Myocyte (in vitro differentiated cells): ENCODE measurements at places on chromosomes 7 and 10. TPM values are rescaled to one million over a fixed set of nuclear protein-coding genes. Genes with fewer than 3 reads are reported as not detected.
A peak's percentile ranks its signal among the peaks of the same experiment; 100 is the strongest.

Gene LIPM
- not detected in 2 replicates for total RNA-seq

- no peak for DNase-seq
Measured at GRCh38 chr7:44142028-44142427, 896 bp upstream of the MYL7 start.

DNA sequence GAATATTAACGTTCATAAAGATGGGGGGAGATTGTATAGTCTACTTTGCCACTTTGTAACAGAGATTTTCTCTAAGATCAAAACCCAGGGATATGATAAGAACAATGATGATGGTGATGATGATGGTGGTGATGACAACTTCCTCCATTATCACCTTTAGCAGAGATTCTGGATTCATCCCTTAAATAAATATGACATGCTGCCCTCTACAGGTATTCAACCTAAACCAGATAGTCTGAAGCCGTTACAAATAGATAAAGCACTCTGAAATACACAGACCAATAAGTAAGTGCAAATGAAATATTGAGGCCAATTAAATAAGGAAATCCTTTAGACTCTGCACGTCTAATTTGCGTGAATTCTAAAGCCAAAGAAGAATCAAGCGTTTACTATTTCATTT lies 211.5 kb downstream of the CREB5 start:
- DNase-seq: no peak

Gene ZDHHC6
- total RNA-seq: 15.3 and 26.8 TPM in 2 replicates

Gene STEAP1
- total RNA-seq: 12.5 and 14.4 TPM in 2 replicates

DNA sequence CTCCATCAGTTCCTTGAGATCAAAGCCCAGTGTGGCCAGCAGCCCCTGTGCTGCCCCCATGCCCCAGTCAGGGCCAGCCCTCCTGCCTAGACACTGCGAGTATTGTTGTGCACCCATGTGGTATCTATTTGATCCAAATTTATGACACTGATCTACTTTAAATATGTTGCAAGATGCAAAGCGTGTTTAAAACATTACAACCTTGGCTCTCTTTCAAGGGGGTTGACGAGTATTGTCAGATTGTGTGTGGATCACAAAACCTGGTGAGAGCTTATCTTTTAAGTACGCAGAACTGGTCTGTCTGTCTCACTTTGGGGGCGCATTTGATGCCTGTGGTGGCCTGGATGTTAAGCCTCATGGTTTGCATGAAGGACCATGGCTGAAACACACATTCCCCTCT lies 108.9 kb downstream of the COL13A1 start:
- no peak for DNase-seq

- DNase-seq: no peak
Measured at GRCh38 chr10:43076876-43077420, at the start of gene RET. RET (plus strand) TSS chr10:43077069; CDS start chr10:43077259, 190 bp downstream.

DNA sequence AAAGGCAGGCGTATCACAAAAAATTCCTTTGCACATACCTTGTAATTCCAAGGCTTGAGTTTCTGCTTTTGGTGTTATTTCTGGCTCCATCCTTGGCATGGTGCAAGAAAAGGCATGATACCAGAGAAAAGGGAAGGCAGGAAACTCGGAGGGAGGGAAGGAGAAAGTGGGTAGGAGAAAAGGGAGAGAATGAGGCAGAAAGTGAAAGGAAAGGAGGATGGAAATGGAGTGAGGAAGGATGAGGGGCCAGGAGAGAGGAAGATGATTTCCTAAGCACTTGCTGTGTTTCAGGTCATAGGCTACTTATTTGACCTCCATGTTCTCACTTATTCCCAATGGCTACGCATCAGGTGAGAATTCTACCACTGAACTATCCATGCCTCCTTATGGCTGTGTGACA lies 110.8 kb upstream of the JCAD start:
- no peak for DNase-seq

- no peak for DNase-seq
Measured at GRCh38 chr10:117546020-117546580, 3.6 kb downstream of the EMX2 start.

GRCh38 chr10:70866424-70866823 lies 21.9 kb downstream of the PCBD1 start:
- DNase-seq: peak; percentile 86

- no peak for DNase-seq
Measured at GRCh38 chr10:108051218-108051617, 886.7 kb upstream of the SORCS1 start.

DNA sequence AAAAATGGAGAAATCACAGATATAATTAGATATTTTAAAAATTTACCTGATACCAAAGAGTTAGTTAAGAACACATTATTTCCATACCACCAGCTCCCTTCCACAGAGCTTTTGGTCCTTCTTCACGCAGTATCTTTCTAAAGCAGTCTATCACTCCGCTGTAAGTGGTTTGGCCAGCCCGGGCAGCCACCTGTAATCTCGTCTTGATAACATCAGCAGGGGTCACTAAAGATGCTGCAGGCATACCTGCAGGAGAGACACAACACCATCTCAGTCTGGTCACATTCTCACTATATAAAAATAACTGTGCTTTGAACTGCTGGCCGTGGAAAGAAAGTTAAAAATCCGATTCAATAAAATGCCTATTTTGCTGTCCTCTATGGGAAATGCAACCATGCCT lies 200.1 kb downstream of the SLC25A13 start:
- no peak for DNase-seq

DNA sequence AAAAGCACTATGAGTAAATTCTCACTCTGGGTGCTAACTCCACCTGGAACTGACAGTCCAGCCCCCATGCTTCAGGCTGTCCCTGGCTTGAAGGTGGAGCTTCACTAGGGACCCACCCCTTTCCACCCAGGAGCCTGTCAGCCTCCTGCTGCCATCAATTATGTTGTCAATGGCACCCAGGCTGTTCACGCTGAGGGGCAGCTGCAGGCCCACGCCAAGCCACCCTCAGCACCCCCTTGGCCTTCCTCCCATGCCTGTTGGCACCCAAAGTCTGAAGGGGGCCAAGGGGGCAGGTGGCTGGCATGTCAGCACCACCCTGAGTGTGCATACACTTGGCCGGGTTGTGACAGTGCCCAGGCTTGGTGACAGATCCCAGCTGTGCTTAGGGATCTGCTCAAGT lies 149.3 kb downstream of the NXPH1 start:
- no peak for DNase-seq

DNA sequence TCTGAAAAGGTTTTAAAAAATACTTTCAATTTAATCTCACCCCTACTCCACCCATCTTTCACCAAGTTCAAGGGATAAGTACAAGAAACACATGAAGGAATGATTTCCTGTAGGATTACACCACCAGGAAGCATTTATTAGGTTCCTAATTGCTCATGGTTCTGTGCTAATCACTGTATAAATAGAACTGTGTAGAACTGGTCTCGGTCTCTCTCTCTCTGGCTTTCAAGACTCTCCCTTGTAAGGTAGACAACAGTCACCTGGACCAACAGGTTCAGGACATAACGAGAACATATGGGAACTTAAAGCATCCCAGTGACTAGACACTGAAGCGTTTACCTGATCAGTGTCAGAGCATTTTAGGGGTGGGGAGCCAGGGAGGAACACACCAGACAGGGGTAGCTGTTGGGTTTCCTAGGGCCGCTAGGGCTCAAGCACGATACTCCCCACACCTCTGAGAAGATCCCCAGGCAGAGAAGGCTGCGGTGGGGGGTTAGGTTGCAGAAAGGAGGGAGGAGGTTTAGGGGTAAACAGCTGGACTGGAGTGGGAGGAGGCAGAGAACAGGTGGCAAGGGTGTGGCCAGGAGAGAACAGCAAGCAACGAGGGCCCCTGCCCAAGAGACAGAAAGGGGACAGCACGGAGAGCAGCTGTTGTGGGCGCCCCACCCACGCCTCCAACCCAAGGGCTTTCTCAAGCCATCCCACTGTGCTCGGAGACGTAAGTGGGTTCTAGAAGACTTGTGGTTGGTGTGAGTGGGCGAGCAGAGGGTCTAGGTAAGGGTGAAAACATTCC lies 52.5 kb upstream of the USP6NL start:
- DNase-seq: peak; percentile 65

Gene TMEM184A
- 0.32 and 2.8 TPM in 2 replicates for total RNA-seq

- DNase-seq: peak; percentile 71
Measured at GRCh38 chr10:99711129-99711719, 20.7 kb downstream of the COX15 start.

Gene OR2A2
- not detected in 2 replicates for total RNA-seq

- no peak for DNase-seq
Measured at GRCh38 chr7:117830422-117830954, 42.8 kb downstream of the CTTNBP2 start.

DNA sequence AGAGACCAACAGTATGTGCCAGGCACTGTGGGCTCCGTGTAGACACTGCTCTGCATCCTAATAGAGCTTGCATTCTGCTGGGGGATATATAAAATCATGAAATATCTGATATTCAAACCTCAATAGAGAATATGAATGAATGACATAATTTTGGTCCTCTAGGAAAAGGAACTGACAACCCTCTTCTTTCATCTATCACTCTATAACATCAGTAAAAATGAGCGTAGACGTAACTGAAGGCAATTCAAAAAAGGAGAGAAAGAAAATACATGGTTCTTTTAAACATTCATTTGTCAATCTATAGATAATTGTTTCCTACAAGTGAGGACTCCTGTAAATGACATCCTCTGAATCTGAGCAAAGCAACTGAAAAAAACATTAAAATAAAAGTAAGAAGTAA lies 607.4 kb upstream of the LRRN3 start:
- DNase-seq: no peak

- no peak for DNase-seq
Measured at GRCh38 chr10:71394926-71395562, 1.7 kb upstream of the CDH23 start.

- no peak for DNase-seq
Measured at GRCh38 chr10:8508882-8509281, 454.4 kb downstream of the GATA3 start.

DNA sequence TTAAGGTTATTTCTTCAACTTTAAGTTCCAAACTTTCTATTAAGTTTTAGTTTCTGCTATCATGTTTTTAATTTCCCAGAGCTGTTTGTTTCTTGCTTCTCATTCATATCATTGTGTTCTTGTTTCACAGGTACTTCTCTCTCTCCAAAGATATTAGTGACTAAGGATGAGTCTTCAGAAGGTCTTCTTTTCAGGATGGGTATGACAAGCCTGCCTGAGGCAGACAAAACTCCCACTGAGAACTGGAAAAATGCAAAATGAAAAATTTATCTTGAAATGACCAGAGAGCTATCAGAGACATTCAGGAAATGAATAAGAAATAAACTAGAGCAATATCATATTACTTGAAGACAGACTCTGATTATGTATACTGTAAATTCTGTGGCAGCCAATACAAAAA lies 110.8 kb upstream of the EGFR start:
- DNase-seq: no peak

DNA sequence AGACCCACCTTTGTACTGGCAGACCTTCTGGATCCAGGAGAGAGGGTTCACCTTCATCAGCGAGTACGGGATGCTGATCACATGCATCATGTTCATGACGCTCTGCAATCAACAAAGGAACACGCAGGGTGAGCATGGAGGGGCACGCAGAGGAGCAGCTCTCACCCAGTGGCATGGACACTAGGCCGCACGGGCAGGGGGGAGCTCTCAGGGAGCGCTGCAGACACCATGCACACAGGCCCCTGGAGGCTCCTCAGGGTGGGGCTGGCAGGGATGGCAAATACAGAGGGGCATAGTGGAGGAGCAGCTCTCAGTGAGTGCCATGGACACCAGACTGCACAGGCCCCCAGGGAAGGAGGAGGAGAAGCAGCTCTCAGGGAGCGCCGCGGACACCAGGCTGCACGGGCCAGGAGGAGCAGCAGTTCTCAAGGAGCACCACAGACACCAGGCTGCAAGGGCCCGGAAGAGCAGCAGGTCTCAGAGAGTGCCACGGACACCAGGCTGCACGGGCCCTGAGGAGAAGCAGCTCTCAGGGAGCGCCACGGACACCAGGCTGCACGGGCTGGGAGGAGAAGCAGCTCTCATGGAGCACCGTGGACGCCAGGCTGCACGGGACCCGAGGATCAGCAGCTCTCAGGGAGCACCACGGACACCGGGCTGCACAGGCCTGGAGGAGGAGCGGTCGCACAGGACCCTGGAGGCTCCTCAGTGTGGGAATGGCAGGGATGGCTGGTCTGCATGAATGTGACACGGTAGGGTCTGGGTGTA lies 249.5 kb downstream of the ZMYND11 start:
- no peak for DNase-seq

- DNase-seq: no peak
Measured at GRCh38 chr10:78864761-78865537, 203.8 kb upstream of the ZMIZ1 start.

DNA sequence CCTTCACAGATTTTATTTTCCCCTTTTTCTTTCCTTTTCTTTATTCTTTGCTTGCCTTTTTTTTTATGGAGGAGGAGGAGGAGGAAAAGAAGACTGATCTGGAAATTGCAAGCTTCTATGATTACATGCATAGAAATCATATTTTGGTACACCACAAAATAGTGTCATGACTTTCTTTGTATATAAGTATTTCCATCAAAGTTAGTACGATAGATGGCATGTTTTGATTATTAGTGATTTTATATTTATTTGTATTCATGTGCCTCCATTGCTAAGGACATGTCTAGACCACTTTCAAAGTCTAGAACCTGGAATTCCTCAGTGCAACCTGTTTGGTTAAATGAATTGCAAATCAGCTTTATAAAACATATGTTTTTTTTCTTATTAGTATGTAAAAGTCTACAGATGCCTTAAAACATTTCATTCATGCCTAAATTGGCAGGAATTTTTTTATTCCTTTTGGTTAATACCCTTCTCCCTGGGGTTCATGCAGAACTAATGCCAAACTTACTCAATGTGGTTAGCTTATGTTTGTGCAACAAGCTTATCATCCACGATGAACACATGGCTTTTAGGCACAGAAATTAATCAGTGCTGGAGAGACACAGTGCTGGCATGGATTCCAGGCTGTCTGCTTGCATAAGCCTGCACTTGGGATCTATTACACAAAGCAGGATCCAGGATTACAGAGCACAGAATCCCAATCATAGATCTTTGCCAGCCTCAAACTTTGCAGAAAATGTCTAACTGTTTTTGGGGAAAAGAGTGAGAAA lies 213.1 kb downstream of the CHRM2 start:
- peak; percentile 88 for DNase-seq

DNA sequence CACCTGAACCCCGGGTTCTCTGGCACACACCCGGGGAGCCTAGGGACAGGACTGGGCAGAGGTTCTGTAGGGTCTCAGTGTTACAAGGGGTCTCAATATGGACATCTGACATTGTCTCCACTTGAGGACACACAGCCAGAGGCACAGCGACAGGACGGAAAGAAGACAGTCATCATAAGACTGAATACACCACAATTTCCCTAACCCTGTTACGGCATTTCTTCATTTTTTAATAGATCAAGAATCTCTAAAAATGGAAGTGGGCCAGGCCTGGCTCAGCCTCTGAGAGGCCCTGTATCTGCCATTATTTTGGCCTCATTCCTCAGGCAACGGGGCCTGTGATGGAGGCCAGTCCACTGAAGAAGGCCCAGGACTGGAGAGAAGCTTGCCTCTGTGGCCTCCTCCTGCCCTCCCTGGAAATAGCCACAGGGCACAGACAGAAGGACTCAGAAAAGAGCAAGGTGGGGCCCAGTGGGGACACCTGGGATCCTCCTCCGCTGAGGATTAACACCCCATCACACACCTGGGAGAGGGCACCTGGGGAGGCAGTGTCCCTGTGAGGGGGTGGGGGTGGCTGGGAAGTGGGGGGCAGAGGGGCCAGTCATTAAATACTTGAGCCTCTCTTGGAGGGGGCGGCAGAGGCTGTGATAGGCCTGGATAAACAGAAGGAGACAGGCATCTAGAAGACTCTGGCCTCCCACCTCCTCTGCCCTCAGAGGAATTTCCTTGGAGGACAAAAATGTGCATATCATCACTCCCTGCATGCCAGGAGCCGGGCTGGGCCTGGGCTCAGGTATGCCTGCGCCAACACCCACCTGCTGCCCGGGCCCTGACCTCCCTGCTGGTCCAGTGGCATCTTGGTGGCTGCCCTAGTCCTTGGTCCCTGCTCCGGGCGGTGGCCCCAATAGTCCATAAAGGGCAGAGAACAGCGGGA lies 8.0 kb downstream of the SPOCK2 start:
- no peak for DNase-seq
